ENCODE measurements at places on chromosomes 5 and 9.

- no peak for DNase-seq
These were observed 25.1 kb downstream of the PAPPA start for GRCh38 chr9:116178481-116179211.

DNA sequence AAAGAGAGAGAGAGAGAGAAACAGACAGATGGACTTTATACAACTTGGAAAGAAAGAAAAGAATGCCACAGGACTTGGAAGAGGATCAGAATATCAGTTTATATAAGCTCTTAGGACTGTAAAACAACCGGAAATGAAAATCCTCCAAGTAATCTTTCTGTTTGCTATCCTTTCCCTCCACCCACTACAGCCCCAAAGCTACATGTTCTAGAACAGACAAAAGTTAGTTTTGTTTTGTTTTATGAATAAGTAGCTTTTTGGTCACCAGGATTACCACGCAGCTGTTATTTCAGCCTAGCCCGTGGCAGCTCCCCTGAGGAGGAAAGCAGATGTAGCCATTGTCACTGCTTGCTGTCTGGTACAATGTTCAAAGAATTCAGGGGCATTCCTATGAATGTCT, 66.6 kb downstream of the SH3TC2 start:
- no peak for DNase-seq

DNA sequence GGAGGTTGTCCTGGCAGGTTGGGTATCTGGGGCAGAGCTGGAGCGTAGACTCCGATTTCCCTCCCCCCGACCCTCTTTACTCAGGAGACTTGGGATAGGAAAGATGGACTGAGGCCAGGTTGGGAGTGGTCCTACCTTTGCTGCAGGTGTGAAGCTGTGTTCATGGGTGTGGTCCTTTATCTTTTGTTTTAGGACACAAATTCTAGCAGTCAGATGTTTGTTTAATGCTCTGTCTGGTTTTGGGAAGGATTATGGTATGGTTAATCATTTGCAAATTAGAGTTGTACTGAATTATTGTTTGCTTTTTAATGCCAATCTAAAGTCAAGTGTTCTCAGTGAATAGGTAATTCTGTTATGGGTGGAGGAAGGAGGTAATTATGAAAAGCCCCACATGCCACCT, 14.1 kb upstream of the FAM120AOS start:
- DNase-seq: no peak

GRCh38 chr9:124774129-124774978, 2.6 kb upstream of the OLFML2A start:
- peak; percentile 78 for DNase-seq

DNA sequence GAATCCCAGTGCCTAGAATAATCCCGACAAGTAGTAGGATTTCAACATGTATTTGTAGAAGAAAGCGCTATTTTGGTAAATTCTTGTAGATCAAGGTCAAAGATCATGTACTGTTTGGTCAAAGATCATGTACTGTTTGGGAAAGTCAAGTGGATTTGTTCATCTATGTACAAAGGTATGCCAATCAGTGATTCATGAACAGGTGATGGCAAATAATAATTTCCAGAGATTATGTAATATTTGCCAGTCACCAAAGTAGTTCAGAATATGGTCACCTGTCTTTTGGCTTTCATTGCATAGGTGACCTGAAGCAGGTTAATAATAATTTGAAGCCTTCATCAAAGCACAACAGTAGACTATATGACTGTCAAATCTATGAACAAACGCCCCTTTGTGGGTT, 398.2 kb downstream of the EFNA5 start:
- DNase-seq: no peak

DNA sequence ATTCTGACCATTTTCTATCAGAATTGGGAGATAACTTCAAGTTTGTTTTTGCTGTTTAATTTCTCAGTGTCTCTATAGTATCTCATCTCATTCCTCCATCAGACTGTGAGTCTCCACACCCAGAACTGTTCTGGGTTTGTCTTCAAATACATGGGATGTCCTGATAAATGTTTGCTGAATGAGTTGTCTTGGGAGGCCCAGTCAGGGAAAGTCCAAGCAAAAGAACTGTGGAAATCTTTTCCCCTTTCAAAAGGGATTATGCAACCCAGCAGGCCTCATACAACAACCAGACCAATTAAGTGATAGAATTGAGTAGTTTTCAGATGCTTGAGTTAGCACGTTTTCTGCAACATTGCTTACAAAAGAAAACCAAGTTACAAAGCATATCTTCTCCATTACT, 324.4 kb downstream of the BRINP1 start:
- DNase-seq: peak; percentile 47

DNA sequence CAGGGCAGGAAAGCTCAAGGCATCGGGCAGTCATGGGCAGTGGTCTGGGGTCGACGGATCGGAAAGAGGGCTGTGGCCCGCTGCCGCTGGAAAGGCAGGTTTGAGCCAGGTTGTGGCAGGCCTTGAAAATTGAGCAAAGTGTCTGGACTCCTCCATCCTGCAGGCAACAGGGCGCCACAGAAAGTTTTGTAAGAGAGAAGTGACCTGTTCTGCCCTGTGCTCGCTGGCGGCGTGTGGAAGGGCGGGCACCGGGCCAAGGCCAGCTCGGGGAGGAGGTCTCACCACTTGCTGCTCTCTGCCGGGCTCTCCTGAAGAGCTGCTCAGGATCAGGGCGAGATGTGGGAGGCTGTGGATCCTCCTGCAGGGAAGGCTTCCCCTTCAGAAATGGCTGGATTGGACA, 41.4 kb upstream of the FAT2 start:
- no peak for DNase-seq

GRCh38 chr9:86703346-86703745, 244.0 kb downstream of the GAS1 start:
- no peak for DNase-seq

DNA sequence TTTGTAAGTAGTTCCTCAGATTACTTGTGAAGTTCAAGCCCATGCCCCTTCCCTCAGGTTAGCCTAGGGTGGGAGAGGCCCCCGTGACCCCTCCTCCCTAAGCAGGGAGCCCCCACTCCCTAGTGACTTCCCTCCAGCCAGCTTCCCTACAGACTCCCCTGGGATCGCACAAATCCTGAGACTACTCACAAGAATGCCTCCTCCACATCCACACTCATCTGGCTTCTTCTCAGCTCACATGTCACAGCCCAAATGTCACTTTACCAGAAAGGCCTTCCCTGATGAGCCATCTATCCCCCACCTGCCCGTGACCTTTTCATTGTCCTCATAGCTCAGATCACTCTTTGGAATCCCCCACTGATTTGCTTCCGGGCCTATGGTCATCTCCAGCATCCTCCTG, 96.7 kb upstream of the ARAP3 start:
- peak; percentile 15 for DNase-seq

DNA sequence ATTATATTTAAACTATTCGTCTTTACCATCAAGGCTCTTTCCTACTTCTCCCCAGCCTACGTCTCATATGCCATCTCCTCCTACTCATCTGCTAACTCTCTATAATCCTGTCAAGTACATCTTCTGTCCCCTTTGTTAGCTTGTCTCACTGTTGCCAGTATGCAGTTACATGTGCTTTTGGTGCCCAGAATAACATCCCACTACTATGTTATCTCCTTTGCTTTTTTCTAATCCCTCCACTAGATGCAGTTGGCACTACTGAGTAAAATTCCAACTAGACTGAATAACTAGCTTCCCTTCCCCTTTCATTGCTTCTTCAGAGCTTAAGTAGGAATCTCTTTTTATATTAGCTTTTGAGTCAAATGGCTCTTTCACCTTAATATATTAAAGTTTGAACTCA, 3.0 kb upstream of the ARRDC3 start:
- DNase-seq: no peak
